ENCODE measurements at places on chromosomes 16 and 17. TPM values are rescaled to one million over a fixed set of nuclear protein-coding genes. Genes with fewer than 3 reads are reported as not detected.

Gene KRT31
- total RNA-seq: not detected

Gene MLYCD
- total RNA-seq: 11.1 TPM

Gene UMOD
- total RNA-seq: not detected

Gene RGS11
- total RNA-seq: 0.44 TPM

Gene KRT222
- total RNA-seq: not detected

Gene IRX5
- total RNA-seq: not detected

Data from CD4-positive, alpha-beta memory T cell (primary cell).